ENCODE measurements at places on chromosomes 16 and 17.

GRCh38 chr17:77204536-77204935, 63.8 kb downstream of the SEC14L1 start:
- no peak for DNase-seq

DNA sequence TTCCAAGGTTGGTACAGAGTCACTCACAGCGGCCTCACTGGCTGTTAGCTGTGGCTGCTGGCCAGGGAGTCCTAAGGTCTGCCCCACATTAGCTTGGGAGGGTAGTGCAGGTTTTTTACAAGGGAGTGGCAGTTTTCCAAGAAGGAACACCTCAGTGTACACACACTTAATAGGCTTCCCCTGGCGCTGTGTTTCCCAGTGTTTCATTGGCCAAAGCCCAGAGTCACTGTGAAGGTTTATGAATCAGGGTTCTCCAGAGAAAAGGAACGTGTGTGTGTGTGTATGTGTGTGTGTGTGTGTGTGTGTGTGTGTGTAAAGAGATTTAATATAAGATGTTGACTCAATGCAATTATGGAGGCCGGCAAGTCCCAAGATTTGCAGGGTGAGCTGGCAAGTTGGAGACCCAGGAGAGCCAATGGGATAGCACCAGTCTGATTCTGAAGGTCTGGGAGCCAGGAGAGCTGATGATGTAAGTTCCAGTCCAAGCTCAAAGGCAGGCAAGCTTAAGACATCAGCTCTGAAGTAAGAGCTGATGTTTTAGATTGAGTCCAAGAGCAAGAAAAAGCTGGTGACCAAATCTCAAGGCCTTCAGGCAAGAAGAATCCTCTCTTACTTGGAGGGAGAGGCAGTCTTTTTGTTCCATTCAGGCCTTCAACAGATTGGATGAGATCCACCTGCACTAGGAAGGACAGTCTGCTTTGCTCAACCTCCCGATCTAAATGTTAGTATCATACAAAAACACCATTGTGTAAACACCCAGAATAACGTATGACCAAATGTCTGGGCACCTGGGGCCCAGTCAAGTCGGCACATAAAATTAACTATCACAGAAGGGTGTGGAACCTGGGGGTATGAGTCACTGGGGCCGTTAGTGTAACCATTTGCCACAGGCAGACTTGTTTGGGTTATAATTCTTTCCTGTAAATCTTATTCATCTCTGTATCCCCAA, 206.8 kb downstream of the PRKCA start:
- no peak for DNase-seq

DNA sequence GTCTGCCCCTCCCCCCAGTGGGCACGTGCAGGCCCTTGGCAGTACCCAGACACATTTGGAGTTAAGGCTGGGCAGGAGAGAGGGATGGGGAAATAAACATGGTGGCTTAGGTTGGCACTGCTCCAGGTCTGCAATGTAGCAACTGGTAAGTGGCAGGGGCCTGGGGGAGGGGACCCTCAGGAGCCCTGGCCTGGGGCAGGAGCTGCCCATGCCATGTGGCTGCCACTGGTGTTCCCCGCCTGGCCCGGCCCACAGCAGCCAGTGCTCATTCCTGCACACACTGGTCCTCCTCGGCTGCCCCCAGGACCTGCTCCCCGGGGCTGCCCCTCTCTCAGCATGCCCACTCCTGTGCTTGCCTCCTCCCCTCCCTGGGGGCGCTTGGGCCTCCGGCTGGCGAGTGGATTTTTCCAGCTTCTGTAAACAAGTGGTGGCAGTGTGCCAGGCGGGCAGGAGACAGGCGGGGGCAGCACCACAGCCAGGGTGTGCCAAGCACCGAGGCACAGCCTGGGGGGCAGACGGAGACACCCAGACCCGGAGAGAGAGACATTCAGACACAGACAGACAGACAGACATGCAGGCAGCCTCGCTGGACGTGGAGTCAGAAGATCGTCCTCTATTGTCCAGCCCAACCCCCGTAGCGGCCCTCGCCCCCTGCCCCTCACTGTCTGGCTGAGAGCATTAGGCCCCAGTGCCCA, 9.4 kb downstream of the THRA start:
- peak; percentile 88 for DNase-seq

GRCh38 chr16:22397464-22397863, 23.0 kb upstream of the CDR2 start:
- no peak for DNase-seq

DNA sequence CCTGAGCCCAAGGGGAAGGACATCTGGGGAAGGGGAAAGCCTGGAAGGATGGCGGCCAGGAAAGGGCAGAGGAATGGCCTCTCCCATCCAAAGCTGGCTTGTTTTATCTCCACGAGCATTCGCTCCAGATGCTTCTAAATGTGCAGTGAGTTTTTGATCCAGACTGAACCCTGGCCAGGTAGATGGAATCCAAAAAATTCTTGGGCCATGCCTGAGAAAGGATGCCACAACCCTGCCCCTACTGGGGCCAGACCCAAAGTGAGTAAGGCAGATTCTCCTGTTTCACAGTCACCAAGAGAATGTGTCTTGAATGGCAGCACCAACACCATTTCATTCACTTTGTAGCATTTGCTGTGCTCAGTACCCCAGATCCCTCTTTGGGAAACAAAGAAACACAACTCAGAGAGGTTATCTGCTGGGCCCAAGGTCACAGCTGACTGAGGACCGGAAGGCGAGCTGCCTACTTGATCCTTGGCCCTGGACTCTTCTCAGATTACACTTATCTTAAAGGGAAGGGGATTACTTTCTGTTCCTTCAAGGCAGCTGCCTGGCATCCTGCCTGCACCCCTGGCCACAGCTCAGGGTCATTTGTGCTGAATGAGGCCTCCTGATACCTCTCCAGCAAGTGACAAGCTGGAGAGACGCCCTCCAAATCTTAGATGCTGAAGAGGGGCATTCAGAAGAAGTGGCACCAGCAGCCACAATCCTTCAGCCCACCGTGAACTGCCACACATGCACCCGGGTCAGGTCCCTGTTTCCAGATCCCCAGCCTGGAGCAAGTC, 3.6 kb downstream of the LRRC75A start:
- no peak for DNase-seq

All from amygdala (tissue), 56 donors.